ENCODE measurements at places on chromosomes 16 and 17.

GRCh38 chr17:81166033-81166492, at the start of gene AATK:
TSS of gene AATK (minus strand) at chr17:81166221. CDS start at chr17:81165992, 229 bp downstream.
- no peak for DNase-seq

- no peak for DNase-seq
Measured at GRCh38 chr17:45052052-45052772, 780 bp upstream of the DCAKD start.

- peak; percentile 98 for DNase-seq
Measured at GRCh38 chr16:84836234-84836647, 16.5 kb downstream of the CRISPLD2 start.

DNA sequence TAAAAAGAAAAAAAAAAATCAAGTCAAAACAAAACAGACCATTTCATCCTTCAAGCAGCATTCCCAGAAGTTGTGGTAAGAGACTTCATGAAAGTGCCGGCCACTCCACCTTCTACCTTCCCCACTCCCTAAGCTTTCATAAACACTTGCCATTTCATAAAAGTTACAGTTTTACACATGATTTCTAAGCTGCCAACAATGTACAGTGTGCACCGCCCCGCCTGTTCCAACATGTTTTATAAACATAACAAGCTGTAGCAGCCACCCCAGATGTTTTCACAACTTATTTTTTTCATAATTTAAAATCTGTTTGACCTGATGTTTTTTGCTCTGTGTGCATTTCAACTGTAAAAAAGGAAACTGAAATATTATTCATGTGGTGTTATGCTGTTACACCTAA, 608.1 kb downstream of the TOX3 start:
- DNase-seq, result no peak

DNA sequence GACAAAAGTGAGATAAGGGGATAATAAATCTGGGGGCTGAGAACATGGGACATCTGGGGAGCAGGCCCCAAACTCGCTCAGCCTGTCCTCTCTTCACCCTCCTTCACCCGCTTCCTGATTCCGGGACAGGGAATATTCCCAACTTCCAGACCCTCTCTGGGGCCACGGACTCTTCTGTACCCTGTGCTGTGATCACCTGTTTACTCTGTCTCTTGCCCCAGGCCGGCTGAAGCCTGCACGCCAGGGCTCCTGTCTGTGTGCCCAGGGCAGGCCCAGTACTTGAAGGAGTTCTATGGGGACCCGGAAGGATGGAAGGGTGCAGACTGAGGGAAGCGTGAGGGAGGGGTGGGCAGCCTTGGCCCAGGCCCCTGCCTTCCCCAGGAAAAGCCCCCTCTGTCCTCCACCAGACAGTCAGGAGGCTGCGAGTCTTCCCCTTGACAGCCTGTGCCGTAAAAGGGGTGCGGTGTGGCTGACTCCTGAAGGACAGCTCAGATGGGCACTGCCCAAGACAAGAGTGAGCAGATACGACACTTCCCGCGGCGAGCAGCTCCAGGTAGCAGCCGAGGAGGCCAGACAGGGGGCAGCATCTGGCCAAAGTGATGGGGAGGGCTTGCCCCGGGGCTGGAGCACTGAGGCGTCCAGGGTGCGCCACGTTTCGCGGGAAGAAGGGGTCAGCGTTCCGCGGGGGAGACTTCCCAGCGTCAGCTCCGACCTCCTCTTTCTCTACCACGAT, 1.0 kb upstream of the CCNF start:
- no peak for DNase-seq

- DNase-seq, result no peak
Measured at GRCh38 chr16:87045466-87046216, 271.6 kb downstream of the C16orf95 start.

- DNase-seq, result no peak
Measured at GRCh38 chr17:15284537-15284936, 19.4 kb upstream of the PMP22 start.

DNA sequence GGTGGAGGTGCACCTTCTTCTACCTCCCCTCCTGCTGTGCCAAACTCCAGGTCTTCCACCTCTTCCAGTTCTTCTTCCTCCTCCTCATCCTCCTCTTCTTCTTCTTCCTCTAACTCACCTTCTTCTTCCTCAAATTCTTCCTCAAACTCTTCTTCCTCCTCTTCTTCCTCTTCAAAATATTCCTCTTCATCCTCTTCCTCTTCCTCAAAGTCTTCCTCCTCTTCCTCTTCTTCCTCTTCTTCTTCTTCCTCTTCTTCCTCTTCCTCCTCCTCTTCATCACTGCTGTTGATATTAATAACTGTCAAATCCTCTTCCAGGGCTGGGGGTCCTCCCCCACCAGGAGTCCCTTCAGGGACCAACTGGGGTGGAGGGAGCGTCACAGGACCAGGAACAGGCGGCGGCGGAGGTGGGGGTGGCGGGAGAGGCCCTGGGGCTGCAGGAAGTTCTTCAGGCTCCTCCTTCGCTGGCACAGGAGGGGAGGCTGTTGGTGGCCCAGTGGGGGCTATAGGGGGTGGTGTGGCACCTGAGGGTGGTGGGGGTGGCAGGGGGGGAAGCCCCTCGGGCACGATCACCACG, 30.7 kb upstream of the ALOX15 start:
- no peak for DNase-seq

DNA sequence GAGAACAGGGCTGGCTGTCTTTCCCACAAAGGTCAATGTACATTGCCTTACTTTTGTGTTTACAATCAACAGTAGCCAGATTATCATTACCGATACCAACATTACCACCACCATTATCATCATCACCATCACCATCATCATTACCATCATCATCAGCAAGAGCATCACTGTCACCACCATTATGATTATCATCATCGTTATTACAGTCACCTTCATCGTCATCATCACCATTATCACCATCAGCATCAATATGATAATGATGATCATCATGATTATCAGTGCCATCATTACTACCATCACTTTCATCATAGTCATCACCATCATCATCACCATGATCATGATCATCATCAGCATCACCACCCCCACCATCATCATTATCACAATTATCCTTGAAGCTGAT, 43.3 kb upstream of the RBFOX1 start:
- DNase-seq, result no peak

DNA sequence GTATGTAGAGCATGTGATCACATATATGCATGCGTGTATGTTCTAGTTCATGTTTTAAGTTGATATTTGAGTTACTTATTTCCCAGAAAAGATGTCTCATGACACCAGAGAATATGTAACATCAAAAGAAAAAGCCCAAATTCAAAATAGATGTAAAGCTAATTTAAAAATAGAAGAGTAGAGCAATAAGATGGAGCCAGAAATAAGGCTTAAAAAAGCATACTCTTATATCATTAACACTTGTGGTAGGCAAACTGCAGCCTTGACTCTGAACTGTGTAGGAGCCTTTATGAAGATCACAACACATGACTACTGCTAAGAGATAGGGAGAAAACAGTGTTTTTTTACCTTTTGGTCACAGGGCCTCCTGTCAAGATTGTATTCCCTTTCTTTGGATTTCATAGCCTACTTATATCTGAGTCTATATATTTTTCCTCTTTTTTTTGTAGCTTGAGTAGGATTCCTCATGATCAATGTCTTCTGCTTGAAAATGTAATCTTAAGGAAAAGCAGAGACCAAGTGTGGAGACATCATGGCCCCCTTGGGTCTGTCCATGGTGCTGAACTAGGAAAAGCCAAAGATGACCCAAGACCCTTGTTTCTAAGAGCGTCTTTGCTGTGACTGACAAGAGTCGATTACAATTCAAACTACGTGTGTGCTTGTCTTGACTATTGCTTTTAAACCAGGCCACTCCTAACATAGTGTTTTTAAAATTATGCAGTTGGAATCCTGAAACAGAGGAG, 390.4 kb downstream of the SHISA9 start:
- DNase-seq, result no peak

GRCh38 chr16:31136287-31136662, 748 bp upstream of the PRSS8 start:
- no peak for DNase-seq

DNA sequence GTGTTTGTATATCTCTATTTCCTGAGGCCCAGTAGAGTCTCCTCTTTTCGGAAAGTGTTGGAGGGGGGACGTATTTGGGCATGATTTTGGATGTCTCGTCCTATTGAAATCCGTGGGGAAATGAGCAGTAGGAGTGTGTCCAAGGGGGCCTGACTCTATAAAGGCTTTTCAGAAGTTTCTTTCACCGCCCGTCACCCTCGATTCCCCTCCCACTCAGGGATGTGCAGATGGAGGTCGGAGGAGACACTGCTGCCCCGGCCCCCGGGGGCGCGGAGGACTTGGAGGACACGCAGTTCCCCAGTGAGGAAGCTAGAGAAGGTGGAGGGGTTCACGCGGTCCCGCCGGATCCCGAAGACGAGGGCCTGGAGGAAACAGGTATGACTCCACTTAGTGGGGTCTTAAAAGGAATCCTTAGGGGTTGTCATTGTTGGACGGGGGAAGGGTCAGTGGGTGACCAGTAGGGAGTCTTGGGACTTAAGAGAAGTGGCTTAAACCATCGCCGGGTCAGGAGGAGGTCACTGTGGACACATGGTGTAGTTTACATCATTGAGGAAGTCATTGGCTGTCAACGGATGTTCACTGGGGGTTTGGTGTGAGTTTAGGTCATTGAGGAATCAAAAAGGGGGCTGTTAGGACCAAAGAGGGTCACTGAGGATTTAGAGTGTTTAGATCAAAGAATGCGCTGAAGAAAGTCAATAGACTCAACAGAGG, 424 bp downstream of the MON1B start:
- DNase-seq, result no peak

DNA sequence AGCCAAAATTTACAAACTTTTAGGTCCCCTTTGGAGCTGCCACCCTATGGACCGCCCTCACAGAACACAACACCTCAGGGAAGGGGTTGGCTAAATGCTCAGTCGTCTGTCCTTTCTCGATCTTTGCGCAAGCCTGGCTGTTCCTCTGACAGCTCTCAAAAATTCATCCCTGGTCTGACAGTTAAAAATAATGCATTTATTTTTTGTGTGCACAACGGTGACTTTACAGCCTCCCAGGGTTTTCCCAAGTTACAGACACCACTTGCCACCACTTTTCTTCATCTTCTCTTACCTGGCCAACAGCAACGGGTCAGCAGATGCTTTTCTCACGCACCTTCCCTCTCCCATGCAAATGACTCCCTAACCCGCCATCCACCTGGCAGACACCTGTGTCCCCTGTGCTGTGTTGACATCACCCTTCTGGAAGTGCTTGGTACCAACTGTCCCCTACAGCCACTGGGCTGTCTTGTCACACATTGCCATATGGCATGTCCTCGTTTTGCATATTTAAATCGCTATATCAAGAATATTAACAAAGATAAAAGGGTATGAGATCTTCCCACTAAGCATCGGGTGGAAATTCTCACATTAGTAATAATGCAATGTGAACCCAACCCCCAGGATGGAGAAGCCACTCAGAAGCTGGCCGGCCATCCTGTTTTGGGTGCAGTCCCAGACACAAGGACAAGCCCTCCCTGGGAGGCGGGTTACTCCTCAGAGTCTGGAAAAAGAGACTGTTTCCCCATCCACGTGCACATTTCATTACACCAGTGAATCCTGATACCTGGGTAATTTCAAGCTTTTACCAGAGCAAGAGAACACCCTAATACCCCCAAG, 187.0 kb downstream of the ZFHX3 start:
- no peak for DNase-seq

DNA sequence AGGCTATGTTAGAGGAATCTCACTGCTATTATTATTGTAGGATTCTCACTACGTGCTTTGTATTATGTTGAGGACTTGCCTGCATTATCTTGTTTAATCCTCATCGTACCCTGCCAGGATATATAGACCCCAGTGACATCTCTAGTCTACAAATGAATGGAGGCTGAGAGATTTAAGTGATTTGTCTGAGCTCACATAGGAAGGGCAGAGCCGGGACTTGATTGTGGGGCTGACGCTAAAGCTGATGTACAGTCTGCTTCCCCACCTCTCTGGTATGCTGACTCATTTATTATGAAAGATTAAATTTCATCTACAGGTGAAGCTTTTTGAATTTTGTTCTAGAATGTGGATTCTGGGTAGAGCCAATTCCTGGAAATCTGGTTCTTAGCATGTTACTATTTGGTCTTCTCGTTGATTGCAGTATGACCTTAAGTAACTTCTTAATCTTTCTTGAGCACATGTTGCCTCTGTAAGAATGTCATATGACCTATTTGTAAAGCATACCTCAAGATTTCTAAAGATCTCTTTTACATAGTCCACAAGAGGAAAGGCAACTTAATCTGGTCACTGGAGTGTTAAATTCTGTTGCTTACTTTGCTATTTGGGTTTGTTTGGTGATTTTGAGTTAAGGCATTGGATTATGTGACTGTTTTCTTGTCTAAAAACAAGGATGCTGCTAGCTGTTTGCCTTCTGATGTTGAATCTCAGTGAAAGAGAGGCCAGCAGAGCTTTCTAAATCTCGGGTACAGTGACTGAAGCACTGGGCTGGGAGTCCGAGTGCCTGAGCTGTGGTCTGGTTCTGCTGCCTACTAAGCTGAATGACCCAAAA, 12.4 kb downstream of the METTL9 start:
- DNase-seq, result no peak

- DNase-seq, result no peak
Measured at GRCh38 chr16:2925951-2926649, 14.4 kb downstream of the FLYWCH1 start.

- DNase-seq, result no peak
Measured at GRCh38 chr17:72455562-72455961, 334.7 kb downstream of the SOX9 start.

DNA sequence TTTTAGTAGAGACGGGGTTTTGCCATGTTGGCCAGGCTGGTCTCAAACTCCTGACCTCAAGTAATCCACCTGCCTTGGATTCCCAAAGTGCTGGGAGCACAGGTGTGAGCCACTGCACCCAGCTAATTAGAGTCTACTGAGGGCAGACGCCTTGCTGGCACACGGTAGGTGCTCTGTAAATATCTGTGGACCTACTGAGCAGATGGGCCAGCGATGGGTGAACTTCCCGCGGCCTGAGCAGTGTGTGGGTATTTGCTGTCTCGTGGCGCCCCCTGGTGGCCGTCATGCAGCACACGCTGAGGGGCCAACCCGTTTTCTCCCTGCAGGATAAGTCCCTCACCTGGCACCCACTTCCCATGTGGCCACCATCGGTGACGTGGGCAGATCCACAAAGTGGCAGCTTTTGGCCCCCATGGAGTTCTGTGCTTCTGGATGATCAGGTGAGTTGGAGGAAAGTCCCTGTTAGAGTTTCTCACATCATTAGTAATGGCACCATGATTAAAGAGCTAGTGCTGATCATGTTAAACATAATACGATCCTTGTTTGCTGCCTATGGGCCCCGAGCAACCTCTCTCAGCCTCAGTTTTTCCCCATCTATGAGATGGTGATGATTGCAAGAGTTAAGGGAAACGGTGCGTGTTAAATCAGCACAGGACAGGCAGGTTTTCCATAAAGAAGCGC, 40.7 kb downstream of the ZDHHC7 start:
- DNase-seq, result peak; percentile 57

DNA sequence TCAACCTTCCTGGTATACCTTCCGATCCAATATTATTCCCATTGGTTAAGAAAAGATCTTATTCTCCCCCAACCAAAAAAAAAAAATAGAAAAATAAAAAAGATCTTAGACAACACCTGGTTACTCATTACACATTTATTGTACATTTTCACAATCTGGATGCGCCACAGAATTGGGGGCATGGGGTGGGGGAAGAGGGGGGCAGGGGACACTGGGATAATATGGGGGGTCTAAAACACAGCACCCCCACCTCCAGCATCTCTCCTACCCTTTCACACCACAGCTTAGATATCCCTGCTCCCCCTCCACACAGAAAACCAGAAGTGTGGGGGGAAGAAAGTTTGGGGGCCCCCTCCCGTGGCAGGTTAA, 3.7 kb downstream of the VAMP2 start:
- DNase-seq, result no peak

- no peak for DNase-seq
Measured at GRCh38 chr16:62135446-62135845, 99.2 kb upstream of the CDH8 start.

GRCh38 chr16:54987081-54987480, 56.4 kb downstream of the IRX5 start:
- no peak for DNase-seq
